Pulmonary artery endothelial cell (primary cell): ENCODE measurements at places on chromosomes 1 and 21.

- no peak for DNase-seq
Observed at GRCh38 chr1:59788825-59789224, 25.9 kb upstream of the HOOK1 start.

- DNase-seq = no peak
Observed at GRCh38 chr1:38875811-38876210, 2.7 kb upstream of the MYCBP start.

- DNase-seq = no peak
Observed at GRCh38 chr1:193448682-193449461, 262.5 kb upstream of the B3GALT2 start.

GRCh38 chr21:45158491-45159423, 84.4 kb downstream of the ADARB1 start:
- DNase-seq = no peak

DNA sequence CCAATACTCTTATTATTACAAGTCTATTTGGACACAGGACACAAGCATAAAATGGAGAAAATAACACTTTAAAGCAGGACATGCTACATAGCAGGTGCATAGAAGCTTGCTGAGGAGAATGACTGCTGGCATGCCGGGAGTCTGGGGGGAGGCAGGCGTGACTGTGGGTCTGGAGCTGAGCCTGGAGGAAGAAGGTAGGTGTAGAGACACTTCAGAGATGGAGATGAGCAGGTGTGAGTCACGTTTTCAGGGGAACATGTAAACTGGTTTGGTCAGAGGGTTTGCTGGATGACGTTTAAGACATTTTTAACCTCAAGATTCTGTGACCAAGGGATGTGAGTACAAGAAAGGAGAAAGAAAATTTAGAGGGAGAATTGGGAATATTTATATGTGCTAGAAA, 24.5 kb downstream of the OSCP1 start:
- no peak for DNase-seq

DNA sequence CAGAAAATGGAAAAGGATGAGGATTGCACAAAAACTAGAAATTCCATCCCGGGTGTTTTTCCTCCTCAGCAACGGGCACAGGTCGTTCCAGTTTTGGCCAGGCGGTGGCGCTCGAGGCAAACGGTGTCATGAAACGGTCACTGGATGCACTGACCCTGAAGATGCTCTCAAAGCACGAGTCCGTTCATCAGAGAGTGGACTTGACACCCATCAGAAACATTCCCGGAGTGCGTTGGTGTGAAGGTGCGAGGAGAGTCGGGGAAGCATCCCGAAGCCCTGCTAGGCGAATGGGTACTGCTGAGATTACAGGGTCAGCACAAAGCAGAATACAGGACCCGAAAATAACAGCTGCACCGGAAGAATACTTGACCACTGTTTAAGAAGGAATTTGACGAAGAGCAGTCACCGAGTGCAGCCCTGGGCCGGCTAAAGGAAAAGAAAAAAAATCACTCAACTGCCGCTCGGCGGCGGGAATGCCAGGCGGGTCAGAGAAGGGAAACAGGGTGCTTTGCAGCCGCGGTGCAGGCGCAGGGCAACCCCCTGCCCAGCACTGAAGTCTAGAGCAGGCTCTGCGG, 71.7 kb upstream of the ETS2 start:
- peak; percentile 41 for DNase-seq

DNA sequence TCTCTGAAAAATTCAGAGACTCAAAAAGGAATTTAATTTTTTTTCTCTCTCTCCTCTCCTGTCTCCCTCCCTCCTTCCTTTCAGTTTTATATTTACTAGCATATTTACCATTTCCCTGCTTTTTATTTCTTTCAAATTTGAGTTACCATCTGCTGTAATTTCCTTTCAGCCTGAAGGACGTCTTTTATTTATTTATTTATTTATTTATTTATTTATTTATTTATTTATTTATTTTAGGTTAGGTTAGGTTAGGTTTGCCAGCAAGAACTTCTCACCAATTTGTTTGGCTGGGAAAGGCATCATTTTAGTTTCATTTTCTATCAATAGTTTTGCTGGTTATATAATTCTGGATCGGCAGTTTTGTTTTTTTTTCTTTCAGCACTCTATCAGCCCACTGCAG, 231.7 kb upstream of the ZRANB2 start:
- no peak for DNase-seq
